ENCODE measurements at places on chromosomes 7 and 10. TPM values are rescaled to one million over a fixed set of nuclear protein-coding genes. Genes with fewer than 3 reads are reported as not detected.

Gene FOXP2
- total RNA-seq = 13.0 TPM

Gene VWA2
- total RNA-seq = 2.2 TPM

Gene CTAGE4
- 17.8 TPM for total RNA-seq

Gene SLC26A3
- 6.3 TPM for total RNA-seq

Gene FAM25C
- total RNA-seq = not detected

Gene SUN1
- 164 TPM for total RNA-seq

Gene DPY19L1
- total RNA-seq = 49.1 TPM

Gene AKR1C8
- 2.9 TPM for total RNA-seq

Gene NKX2-3
- not detected for total RNA-seq

Gene CLRN3
- not detected for total RNA-seq

Gene ACHE
- total RNA-seq = not detected

Gene ITPRID1
- total RNA-seq = 25.0 TPM

Gene LHFPL3
- total RNA-seq = 7.2 TPM

Gene SKIDA1
- 10.1 TPM for total RNA-seq

Gene FAM180A
- total RNA-seq = 1.7 TPM

Gene MSMB
- total RNA-seq = not detected

Gene CPVL
- 13.2 TPM for total RNA-seq

Gene PODXL
- 4.1 TPM for total RNA-seq

Gene GIMAP4
- 9.6 TPM for total RNA-seq

Gene GNGT1
- total RNA-seq = 2.9 TPM

Gene C7orf33
- not detected for total RNA-seq

Gene LIPN
- not detected for total RNA-seq

Gene CPA2
- total RNA-seq = 1.9 TPM

Gene ASB10
- not detected for total RNA-seq

Gene EVX1
- 1.7 TPM for total RNA-seq

Gene GJD4
- total RNA-seq = 0.48 TPM

Gene TMEM273
- 1.4 TPM for total RNA-seq

Gene PLXNA4
- total RNA-seq = 34.9 TPM

Gene HECW1
- total RNA-seq = 4.1 TPM

Gene MMP21
- total RNA-seq = not detected

Gene SEMA3D
- 43.1 TPM for total RNA-seq

Gene BICC1
- 12.8 TPM for total RNA-seq

Gene RGR
- 2.2 TPM for total RNA-seq

Gene RBP3
- total RNA-seq = 2.2 TPM

Gene TSPAN13
- 10.6 TPM for total RNA-seq

Gene SPDYE17
- total RNA-seq = not detected

Gene ZNF438
- 8.4 TPM for total RNA-seq

Gene GRID1
- 7.2 TPM for total RNA-seq

Gene NEUROG3
- total RNA-seq = 0.48 TPM

Gene SPAM1
- total RNA-seq = 1.2 TPM

Gene IGF2BP3
- total RNA-seq = 51.3 TPM

Gene RARRES2
- total RNA-seq = 62.1 TPM

Gene FGL2
- total RNA-seq = 45.5 TPM

Gene TMEM236
- total RNA-seq = 1.2 TPM

Gene SFRP4
- 3.4 TPM for total RNA-seq

Gene SDK1
- total RNA-seq = 7.9 TPM

Gene CNNM1
- total RNA-seq = 0.72 TPM

Gene PON3
- 8.2 TPM for total RNA-seq

Gene ERVW-1
- total RNA-seq = 5.5 TPM

Gene C10orf62
- 0.96 TPM for total RNA-seq

Gene POU6F2
- total RNA-seq = 2.9 TPM

Gene CYP26C1
- 0.24 TPM for total RNA-seq

Gene CYP2E1
- total RNA-seq = 0.72 TPM

Gene OR6V1
- total RNA-seq = 1.7 TPM

Gene OR2F2
- 2.9 TPM for total RNA-seq

Gene CYCS
- 23.1 TPM for total RNA-seq

Gene WDFY4
- total RNA-seq = 4.6 TPM
